Cerebellar cortex (tissue), 1 donor: ENCODE measurements at places on chromosomes 5 and 9.

GRCh38 chr5:150490296-150490669 is 17.6 kb upstream of the NDST1 start:
- no peak for DNase-seq

GRCh38 chr9:96294159-96294545 is 7.8 kb downstream of the HSD17B3 start:
- no peak for DNase-seq

GRCh38 chr5:18959535-18959934 is 1028.5 kb downstream of the CDH18 start:
- peak; percentile 35 for DNase-seq

- DNase-seq, result no peak
Measured at GRCh38 chr9:111102793-111103464, 64.7 kb upstream of the LPAR1 start.

GRCh38 chr9:123431581-123431980 is 75.6 kb downstream of the CRB2 start:
- DNase-seq, result no peak

- DNase-seq, result no peak
Measured at GRCh38 chr9:92488681-92489550, 6.6 kb upstream of the ASPN start.

DNA sequence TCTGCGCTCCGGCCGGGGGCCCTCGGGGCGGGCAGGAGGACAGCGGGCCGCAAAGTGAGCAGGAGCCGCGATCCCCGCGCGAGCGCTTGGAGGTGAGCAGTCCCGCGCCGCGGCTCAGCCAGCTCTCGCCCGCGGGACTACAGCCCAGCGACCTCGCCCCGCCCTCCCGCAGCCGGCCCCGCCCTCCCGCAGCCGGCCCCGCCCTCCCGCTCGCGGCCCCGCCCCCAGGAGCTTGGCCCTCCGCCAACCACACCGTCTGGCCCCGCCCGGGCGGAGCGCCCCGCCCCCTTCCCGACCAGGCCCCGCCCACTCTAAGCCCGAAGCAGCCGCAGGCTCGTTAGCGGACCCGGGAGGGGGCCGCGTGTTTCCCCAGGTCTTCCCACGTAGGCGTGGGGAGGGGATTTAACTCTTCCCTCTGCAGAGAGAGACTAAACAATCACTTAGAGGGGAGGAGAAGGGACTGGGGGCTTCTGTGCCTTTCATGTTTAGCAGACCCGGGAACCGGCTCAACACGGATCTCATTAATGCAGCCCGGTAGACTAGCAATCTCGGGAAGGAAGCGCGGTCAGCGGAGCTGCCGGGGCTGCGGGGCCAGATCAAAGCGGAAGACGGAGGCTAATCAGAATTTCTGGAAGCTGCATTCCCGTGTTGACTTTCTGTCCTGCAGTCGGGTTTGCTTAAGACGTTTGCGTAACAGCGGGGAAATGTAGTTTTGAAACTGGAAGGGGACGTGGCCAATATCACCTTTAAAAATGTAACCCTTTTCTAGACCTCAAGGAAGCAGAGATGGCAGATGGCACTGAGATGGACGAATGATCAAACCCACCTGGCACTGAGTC is at the start of gene MYO10:
MYO10 (minus strand) TSS at position 139 of the 839 bp plus-strand sequence. CDS start 480 bp downstream, outside the sequence.
- no peak for DNase-seq

DNA sequence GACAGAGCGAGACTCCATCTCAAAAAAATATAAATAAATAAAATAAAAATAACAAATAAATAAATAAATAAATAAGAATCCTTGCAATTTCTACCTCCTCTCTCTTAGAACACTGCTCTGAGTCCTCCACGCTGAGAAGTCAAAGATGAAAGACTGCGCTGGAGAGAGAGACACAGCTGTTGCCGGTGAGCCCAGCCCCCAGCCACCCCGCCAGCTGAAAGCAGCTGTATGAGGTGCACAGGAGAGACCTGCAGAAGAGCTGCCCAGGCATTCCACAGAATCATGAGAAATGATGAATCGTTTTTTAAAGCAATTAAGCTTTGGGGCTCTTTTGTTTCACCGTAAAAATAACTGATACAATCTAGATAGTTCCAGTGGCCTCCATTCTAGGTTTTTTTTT is 16.3 kb upstream of the STRBP start:
- no peak for DNase-seq

DNA sequence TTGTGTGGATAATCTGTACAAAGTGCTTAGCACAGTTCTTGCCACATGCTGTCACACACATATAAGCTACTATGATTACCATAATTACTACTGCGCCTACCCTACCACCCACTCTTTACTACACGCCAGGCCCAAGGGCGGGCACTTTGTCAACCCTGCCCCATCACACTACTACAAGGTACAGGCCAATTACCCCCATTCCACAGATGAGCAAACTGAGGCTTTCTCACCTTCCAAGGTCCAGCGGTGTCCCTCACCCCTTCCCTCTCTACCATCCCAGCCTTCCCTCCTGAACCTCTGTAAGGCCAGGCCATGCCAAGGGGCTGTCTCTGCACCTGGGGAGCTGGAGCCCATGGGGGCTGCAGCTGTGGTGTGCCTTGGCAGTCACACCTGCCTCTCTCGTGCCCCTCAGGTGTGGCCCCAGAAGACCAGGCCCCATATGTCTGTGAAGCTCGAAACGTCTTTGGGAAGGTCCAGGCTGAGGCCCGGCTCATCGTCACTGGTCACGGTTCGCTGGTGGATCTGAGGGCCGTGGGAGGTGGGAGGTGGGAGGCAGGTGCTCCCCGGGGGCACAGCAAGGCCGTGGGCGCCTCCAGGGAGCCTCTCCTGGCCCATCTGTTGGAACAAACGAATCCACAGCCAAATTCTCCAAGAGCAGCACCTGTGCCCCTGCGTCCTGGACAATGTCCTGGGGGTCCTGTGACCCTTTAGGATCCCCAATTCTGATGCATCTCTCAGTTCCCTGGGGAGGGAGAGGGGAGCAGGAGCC is 54.6 kb downstream of the HMCN2 start:
- no peak for DNase-seq

GRCh38 chr9:129595311-129595741 is 25.6 kb downstream of the C9orf50 start:
- DNase-seq, result no peak

- DNase-seq, result peak; percentile 33
Measured at GRCh38 chr9:70477907-70478480, 63.5 kb upstream of the KLF9 start.

DNA sequence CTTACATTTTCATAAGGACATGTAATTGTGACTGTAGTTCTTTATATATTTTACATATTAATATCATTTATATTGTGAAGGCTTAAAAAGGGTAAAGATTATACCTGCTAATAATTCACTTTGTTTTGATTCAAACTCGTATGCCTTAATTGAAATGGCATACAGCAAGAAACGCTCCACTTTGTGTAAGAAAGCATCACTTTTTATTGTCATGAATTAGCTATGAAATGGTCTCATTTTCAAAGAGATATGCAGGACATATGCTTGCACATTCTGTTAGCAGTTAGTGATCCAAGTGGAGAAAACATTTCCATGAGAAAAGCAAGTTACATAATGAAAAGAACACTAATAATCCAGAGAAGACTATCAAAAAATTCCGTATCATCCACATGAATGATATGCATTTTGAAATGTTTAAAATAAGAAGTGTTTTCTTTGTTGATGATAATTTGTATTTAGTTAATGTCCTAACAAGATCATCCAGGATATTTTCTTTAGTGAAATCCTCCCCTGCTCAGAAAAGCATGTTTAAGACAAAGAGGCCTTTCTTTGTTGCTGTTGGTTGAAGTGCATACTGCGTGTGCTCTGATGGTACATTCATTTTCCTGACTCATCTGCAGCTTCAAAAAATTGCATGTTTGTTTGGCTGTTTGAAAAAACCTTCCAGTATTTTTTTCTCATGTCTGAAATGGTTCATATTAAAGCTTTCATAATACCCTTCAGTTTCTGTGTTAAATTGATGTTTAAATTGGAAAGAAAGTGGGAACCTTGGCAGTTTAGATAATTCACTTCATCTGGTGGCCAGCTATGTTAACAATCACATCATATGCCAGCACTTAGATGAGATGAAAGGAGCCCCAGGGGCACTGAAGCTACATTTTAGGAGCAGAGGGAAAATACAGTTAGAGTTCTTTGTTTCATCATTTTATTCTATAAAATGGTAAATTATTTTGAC is 242.2 kb downstream of the CSNK1G3 start:
- peak; percentile 80 for DNase-seq

DNA sequence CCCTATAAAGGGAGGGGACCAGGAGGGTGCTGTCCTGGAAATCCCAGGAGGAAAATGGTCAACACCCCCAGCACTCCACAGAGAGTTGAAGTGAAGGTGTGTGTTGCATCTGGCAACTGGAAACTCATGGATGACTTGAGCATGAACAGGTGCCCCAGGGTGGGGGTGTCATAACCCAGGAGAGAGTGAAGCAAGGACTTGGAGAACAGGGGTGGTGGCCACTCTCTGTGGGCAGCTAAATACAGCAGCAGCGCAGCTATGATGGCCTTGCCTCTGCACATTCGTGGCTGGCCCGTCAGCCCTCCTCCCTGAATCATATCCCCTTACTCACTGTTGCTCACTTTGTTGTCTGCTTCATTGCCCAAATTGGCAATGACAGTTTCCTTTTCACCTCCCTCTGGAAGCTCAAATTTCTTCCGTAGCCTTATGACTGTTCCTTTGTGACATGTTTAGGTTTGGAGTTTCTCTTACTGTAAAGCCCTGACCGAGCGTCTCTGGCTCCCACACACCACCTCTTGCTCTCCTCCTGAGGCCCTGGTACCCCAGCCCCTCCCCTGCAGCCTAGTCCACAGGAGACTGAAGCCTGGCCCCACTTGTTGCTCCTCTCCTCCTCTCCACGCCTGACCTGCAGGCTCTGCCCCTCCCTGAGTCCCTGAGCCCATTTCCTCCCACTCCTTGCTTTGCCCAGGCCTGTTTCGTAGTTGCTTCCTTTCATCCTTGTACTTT is 185.8 kb downstream of the CD180 start:
- DNase-seq, result no peak

DNA sequence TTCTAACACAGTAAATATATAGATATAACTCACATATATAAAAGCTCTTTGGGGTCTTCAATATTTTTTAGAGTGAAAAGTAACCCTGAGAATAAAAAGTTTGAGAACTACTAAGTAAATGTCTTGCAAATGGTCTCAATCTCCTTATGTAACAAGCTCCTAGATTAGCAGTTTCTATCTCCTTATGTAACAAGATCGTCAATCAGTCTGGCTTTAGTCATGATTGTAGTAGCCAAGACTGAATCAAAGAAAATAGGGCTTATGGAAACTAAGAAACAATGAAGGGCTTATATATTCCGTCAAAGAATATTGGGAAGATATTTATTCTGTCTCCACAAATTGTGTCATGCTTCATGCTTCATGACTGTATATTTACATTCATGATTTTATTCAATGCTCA is 22.4 kb upstream of the FREM1 start:
- no peak for DNase-seq

GRCh38 chr9:114291064-114291474 is 31.8 kb upstream of the ORM1 start:
- DNase-seq, result peak; percentile 80

- DNase-seq, result peak; percentile 80
Measured at GRCh38 chr5:92695123-92696003, 885.7 kb downstream of the NR2F1-AS1 start.

GRCh38 chr5:52648726-52649125 is 139.0 kb upstream of the ITGA1 start:
- no peak for DNase-seq

- no peak for DNase-seq
Measured at GRCh38 chr5:125228363-125229070, 482.1 kb upstream of the ZNF608 start.

DNA sequence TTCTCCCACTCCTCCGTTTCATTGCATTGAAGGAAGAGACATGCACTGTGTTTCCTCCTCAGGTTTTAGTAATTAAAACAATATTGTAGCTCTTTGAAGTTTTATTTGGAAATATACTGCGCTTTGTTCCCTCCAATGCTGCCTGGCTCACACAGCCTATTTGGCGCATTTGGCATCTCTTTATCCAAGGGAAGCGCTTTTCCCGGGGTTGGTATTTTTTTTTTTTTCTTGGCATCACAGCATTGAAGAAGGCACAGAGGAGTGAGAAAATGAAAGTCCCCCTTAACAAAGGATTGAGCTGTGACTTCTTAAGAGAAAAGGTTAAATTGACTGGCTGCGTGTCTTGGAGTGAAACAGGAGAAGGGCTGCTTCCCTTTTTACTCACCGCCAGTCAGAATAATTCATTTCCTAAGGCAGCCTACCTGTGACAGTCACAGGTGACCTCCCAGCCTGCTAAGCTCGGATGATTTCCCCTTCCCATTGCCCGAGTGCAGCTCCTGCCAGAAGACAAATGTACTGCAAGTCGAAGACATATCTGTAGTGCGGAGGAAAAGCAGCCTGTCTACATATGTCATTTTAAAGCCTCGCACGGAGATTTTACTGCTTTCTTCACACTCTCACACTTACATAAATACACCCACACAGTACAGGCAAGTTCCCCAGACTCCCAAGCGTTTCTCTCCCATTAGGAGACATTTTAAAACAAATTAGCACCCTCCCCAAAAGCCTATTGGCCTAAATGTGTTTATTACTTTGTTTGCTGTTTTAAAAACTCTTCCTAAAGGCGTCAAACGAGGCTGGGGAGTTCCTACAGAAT is 665.5 kb upstream of the ZNF608 start:
- peak; percentile 82 for DNase-seq

GRCh38 chr5:143758750-143759149 is 53.2 kb upstream of the HMHB1 start:
- no peak for DNase-seq

DNA sequence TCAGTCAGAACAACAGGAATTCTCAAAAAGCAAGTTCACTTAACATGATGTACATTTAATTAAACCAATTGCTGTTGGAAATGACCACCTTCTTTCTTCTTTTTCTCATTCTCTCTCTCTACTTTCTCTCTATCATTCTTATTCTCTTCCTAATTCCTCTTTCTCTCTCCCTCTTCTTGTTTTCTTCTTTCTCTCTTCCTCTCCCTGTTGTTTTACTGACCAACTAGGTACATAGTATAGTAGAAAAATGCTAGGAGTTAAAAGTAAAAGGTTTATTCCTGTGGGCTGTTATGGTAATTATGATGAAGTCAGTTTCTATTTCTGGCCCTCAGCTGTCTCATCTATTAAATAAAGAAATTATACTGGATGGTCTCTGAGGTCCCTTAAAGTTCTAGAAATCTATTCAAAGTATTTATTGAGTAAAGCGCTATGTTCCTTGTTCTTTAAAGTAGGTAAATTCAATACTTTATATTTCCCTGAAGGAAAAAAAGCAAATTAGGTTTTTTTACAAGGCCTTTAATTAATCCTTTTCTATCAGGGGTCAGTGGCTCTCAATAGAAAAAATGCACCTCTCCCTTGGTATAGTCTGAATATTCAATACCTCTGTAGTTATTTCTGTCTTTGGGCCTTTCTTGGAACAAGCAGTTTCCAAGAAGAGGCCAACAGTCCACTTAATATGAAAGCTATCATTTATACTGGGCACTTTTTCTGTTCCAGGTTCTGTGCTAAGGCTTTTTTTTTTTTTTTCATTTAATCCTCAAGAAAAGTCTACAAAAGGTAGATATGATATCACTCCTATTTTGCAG is 102.3 kb upstream of the SLC30A5 start:
- DNase-seq, result no peak

DNA sequence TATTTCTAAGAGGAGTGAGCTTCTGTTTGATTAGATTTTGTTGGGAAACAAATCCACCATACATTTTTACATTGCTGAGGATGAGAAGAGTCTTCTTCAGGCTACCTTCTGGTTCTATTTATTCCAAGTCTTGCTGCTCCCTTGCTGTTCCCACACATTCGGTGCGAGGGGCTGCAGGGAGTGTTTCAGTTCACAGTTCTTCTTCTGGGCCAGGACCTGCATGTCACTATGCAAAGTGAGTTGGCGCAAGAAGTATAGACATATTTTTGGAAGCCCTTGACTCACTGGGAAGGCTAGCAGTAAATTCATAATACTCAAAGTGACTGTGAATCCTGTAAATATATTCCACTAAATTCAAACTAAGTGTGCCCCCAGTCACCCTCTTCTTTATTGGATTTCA is 657.9 kb downstream of the TAF11L14 start:
- no peak for DNase-seq
